ENCODE measurements at places on chromosomes 7 and 10.

DNA sequence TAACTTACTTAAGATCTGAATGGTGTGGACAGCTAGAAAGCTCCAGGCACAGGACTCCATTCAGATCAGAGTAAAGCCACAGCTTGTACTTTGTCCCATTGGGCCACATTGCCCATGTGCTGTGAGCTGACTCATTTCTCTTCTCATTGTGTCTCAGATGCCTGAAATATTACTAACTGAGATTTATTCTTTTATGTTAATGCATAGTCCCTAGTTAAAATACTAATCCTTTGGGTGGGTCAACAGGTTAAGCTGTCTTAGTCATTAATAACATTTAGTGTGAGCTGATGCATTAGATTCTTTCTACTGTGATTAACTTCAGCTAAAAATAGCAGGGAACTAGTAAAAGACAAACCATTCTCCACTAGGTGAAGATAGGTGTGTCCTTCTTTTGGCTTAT, 104.7 kb upstream of the ARMC3 start:
- DNase-seq = no peak

GRCh38 chr10:44935966-44936295, 23.7 kb upstream of the RASSF4 start:
- DNase-seq = no peak

- no peak for DNase-seq
Measured at GRCh38 chr10:23442936-23443335, 4.1 kb downstream of the OTUD1 start.

- DNase-seq = no peak
Measured at GRCh38 chr10:60283397-60283796, 106.3 kb downstream of the ANK3 start.

DNA sequence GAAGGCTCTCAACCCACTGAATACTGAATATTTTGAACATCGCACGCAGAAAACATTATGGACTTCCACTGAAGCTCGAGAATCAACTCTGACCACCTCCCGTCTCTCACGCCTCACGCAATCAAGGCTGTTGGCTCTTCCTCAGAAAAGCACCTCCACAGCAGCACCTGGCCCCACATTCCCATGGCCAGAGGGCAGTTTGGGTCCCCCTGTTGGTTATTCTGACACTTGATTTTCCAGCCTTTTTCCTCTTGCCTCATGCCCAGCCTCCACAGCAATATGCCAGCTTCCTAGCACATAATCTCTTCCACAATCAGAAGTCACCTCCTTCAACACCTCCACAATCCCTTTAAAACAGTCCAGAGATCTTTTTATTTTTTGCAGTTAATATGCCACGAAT, 55.9 kb downstream of the SVOPL start:
- DNase-seq = no peak

DNA sequence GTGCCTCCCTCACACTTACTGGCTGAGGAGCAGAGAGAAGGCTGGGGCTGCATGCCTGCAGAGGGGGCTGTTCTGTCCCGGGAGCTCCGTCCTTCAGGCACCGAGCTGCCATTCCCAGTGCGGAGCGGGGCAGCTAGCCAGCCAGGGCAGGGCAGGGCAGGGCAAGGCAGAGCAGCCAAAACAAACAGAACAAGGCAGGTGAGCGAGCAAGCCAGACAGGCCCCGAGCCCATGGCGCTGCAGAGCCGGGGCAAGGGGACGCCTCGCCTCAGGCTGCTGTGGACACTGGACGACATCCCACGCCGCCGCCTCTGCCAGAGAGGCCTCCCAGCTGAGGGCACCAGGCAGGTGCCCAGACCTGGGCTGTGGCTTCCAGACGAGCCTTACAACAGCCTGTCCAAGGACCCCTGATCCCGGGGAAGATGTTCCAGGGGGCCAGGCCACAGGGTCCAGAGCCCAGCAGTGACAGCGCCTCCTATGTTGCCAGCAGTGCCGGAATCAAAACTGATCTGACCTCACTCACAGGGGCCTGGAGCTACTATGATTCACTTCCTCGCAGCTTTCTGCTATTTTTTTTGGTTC, 8.2 kb upstream of the NDST2 start:
- no peak for DNase-seq

- DNase-seq = no peak
Measured at GRCh38 chr7:148473703-148474480, 116.7 kb upstream of the C7orf33 start.

- DNase-seq = no peak
Measured at GRCh38 chr7:6161463-6162330, 110.7 kb downstream of the CYTH3 start.

- no peak for DNase-seq
Measured at GRCh38 chr10:33196710-33197491, 137.6 kb downstream of the NRP1 start.

- no peak for DNase-seq
Measured at GRCh38 chr10:76333796-76334195, 902.4 kb downstream of the LRMDA start.

GRCh38 chr7:87416682-87417587, 58.5 kb downstream of the ABCB4 start:
- DNase-seq = peak; percentile 60

DNA sequence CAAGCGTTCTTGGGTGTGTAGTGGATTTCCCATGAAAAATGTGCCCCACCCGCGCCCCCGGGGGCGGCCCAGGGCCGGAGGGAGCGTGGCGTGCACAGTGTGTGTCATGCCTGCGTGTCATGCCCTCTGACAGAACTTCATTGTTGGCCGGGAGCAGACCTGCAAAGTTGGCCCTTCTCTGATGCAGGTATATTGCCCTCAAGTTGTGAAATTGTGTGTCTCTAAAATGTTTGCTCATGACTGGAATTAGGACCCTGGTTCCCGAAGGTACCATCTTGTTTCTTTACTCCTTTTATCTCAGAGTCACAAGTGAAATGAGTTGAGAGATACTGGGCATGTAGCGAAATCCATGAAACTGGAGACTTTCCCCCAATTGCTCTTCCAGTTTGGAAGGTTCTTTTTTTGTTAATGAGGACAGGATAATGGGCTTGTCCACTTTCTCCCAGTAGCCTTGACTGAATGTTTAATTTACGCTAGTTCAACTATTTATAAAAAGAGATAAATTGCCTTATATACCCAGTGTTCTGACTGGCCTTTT, 26.2 kb downstream of the ADK start:
- DNase-seq = peak; percentile 63

DNA sequence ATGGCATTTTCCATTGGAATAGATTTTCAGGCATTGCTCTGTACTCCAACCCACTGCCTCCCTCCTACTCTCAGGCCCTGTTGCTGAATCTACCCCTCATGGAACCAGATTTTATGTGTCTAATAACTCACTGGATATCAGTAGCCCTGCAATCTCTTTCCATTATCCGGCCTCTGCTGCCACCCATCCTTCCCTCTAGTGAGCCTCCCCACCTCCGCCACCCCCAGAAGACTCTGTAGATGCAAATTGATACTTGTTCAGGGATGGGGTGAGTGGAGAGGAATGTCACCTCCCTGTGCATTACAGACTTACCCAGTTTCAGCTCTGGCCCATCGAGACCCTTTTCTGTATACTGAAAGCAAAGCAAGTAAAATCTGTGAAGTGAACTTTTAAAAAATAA, 52.3 kb upstream of the PHYHIPL start:
- no peak for DNase-seq

GRCh38 chr10:82736305-82736704, 861.3 kb downstream of the NRG3 start:
- no peak for DNase-seq

DNA sequence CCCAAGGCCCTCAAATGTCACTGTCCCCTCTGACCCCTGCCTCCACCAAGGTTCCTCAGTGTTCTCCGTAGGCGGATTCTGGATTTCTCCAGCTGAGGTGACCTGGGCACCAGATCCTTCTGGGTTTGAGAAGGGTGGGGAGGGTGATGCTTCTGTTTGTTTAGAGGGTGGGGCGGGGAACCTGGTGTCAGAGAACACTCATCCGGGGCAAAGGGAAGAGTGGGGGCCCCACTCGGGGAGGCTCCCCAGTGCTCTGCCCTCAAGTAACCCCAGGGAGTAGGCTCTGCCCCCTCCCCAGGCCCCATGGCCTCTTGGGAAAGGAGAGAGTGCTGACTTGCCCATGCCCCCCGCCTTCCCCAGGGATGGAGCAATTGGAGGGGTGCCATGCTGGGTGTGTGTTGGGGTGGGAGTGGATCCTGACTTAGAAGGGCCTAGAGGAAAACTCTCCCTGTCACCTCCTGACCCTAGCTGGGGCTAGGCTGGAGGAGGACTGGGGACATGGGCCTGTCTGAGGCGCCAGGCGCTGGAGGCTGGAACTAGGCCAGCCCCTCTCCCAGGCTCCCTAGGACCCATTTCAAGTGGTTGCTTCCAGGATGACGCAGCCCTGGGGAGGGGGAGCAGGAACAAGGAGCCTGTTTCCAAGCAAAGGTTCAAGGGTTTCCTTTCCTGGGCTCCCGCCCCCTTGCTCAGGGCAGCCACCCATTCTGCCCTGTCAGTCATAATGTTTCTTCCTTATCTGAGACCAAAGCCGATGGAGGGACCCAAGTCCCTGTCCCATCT, 27.9 kb downstream of the KAZALD1 start:
- DNase-seq = no peak

DNA sequence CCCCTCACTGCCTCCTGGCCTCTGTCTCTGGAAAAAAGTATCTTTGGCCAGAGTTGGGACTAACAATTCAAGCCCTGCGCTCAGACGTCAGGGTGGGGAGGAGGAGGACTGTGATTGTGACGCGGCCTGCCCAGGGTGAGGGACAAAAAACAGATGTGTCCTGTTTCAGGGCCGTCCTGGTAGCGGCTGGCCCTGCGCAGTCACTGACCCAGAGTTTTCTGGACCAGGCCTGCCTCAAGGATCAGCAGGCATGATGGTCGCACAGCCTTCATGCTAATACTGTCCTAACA, 110.1 kb downstream of the CYTH3 start:
- no peak for DNase-seq

DNA sequence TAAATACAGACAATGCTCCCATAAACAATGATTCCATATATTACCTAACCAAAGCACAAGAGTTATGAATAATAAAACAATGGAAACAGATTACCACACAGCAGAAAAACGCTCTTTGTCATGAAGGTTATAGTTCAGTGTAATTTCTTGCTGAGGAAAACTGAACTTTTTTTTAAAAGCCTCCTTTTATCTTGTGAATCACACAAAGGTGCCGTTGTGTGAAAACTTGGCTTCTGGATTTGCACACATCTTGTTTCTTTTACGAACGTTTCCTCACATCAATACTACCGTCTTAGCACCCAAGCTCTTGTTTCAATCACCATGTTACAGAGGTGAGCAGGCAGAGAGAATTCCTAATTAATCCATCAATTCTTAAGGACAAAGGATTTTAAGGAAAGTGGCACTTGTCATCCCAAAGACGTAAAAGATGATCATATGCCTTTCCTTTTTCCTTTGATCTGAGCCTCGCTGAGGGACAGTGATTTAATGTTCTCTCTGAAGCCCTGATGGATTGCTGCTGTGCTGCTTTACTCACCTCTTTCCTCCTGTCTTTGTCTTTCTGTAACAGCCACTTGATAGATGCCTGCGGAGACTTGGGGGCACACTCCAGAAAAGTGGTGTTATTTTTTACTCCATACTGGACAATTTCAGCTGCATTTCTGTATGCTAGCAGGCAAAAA, 110.1 kb downstream of the CD36 start:
- DNase-seq = no peak

- DNase-seq = peak; percentile 42
Measured at GRCh38 chr10:63265222-63265617, 132.1 kb downstream of the NRBF2 start.

DNA sequence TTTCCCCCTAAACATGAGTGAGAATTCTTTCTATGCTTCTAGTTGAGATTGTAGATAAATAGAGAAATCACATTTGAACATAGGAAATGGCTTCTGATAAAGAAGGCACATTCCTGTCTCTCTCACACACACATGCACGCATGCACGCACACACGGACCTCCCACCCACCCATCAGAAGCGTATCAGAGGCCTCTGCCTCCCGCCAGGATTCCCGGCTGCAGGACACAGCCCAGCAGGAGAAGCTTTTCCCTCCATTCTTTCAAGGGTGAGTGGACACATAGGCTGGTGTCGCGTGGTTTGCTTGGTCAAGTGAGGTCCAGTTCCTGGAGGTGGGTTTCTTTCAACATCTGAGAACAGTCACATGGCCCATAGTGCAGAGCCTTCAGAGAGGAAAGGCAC, 34.2 kb downstream of the KLF6 start:
- no peak for DNase-seq

- DNase-seq = no peak
Measured at GRCh38 chr7:4712281-4713182, 30.4 kb downstream of the FOXK1 start.

- DNase-seq = no peak
Measured at GRCh38 chr10:78802431-78802830, 266.3 kb upstream of the ZMIZ1 start.

DNA sequence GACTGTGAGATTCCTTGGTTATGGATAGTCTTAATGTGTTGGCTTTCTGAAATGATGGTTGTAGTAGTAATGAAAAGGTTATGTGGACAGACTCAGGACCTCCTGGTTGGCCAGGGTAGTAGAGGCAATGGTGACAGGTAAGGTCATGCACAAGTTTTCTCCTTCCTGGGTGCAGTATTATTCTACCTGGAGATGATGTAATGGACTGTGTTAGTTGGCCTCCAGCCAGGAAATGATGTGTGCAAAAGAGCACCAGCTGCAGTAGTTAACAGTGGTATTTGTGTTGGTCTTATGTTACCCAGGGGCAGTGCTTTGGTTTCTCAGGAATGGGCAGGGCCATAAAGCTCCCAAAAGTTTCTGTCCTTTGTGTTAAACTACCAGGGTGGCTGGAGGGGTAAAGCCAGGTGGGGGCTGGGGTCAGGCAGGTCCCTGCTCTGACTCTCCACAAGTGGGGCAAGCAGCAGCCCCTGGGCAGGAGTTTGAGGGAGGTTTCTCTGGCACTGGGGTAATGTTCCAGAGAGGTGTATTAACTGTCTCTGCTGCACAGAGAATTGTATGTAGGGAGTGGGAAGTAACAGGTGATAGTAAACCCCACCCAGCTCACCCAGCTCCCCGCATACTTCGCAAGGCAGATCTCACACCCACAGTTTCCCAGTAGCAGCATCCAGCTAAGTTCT, 36.3 kb downstream of the GPR22 start:
- DNase-seq = no peak

- DNase-seq = no peak
Measured at GRCh38 chr7:96388620-96389383, 66.9 kb upstream of the SLC25A13 start.
